ENCODE measurements at places on chromosomes 5 and 9.

- DNase-seq: peak; percentile 88
Measured at GRCh38 chr5:1505506-1506241, 18.1 kb downstream of the LPCAT1 start.

DNA sequence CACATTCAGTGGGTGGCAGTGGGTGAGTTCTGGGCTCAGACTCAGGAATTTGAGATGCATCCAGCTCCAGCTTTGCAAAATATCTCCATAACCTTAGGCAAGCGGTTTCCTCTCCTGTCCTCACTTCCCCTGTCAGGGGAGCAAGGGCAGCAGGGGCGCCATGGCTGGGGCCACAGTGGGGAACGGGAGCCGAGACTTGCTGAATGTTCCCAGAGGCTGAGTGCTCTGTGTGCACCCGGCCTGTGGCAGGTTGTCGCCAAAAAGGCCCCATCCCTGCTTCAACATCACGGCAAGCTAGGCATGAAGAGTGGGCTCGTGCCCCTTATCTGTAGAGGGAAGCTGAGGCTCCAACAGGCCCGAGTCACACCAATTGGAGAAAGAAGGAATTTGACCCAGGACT is 268.8 kb downstream of the NSG2 start:
- no peak for DNase-seq

DNA sequence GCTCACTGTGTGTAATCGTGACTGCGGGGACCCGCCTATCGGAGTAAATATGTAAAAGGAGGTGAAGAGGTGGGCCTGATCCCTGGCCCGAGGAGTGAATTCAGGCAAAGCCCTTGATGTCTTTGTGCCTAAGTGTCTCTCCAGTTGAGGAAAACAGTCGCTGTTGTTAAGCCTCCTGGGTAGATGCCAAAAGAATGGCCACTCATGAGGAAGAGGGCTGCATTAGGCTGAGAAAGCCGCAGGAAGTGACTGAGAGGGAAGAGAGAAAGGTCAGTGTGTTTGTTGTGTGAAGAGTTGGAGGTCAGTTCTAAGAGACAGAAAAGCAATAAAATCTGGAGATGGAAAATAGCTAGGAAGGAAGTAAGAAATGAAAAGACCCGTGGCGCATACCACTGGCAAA is 35.8 kb upstream of the PIP5K1B start:
- DNase-seq: no peak

DNA sequence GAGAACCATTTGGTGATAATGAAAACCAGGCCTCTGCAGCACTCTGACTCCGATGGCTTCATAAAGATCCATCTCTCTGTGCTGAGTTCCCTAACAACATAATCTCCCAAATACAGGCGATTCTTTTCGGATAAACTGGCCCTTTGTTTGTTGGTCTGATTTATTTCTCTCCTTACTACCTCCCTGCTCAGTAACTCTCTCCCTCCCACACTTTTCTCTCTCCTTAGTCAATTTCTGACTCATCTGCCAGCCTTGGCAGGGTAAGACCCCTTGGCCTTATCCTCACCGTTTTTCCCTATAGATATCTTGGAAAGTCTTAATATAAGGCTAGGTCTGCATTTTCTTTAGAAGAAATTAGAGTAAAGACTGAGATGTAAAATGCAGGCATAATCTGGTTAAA is 128.7 kb downstream of the BRINP1 start:
- no peak for DNase-seq

DNA sequence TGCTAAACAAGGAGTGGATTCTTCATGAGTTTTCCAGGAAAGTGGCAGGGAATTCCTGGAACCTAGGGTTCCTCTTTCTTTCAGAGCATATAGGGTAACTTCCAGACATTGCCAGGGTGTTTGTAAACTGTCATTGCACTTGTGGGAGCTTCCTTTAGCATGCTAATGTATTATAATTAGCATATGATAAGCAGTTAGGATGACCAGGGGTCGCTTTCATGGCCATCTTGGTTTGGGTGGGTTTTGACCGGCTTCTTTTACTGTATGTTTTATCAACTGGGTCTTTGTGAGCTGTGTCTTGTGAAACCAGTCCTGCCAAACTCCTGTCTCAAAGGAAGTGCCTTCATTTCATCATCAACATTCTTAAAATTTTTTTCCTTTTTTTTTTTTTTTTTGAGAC is 11.9 kb upstream of the MELK start:
- no peak for DNase-seq

- no peak for DNase-seq
Measured at GRCh38 chr5:54728588-54728915, 211.0 kb downstream of the SNX18 start.

DNA sequence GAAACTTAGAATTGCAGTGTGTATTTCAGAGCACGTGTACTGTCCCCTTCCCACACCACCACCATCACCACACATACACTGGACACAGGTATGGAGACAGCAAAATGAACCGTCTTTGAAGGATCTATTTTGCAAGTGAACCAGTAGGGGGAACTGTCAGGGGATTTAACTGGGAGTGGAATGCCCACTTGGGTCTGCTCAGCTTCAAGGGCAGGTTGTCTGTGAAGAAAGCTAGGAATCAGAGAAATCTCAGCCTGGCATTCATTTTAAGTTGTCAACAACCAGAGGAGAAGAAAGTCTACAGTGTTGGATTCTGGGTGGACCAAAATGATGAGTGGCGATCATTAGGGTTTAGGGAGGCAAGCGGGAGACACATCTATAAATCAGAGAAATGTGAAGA is 147.0 kb downstream of the DCP2 start:
- DNase-seq: no peak

- no peak for DNase-seq
Measured at GRCh38 chr5:86918246-86918645, 300.5 kb downstream of the COX7C start.

DNA sequence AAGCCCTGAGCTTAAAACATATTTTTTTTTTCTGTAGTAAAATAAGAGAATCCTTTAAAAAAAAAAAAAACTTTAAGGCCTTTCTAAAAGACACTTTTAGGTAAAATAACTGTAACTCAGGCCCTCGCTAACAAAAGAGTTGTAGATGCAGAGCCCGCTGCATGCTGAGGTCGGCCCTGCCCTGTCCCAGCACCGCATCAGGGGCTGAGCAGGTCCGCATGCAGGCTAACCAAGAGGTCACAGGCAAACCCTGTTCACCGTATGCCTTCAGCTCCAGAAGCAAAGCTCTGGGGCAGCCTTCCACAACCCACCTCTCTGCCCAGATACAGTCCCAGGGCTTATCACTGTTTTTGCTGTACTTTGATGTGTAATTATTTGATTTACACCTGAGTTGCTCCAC is 216.1 kb downstream of the GNA14 start:
- no peak for DNase-seq

DNA sequence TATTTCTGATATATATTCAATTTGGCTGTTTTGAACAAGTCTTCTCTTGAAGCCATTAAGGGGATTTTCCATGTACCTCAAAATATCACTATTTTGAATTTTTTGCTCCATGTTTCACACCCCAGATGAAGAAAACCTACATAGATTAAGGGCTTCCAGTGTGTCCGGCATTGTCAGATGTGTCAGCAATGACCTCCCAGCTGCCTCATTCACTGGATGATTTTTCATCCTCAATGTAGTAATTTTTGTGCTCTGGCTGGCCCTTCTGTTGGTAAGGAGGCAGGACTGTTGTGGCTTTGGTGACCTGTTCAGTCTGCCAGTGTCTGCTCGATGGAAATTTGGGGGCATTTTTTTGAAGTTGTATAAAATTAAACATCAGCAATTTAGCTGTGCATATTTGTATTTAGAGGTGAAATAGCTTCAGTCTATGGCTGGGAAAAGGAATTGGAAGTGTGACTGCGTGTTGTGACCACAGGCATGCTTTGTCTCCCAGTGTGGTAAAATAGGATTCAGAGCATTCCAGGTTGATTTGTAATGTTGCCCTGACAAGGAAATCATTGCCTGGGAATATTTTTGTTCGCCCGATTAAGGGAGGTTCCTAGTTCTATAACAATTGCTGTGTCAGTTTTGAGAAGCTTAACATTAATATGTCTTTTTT is 312.4 kb downstream of the ARHGEF28 start:
- no peak for DNase-seq

DNA sequence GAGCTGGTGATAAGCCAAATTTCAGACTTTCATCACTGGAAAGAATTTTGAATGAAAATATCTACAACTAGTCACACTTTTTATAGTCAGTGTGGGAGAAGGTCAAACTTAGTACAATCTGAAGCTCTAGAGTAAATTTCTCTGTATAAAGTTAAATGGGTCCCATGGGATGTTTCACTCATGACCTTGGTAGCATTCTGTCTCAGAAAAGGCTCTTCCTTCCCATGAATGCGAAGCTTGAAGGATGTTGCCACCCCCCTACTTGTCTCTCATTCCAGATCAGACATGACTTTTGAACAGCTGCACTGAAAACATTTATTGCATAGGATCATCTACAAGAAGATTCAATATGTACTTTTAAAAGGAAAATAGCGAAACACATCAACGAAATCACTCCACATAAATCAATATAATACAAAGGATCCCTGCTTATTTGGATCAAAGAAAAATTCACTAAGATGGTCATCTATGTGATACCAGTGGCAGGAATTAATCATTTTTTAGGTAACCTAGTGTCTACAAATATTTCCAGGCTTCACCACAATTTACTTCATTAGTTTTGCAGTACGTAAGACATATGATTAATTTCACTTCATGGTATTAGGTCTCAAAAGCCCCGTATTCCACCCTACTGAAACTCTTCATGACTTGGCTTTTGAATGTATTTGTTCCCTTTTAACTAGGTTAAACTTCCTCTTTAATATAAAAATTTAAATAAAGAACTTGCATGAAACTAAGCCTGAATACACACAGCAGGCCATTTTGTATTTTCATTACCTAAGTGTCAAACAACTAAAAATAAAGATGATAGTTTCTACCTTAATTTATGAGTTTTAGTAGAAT is 4.4 kb downstream of the ST8SIA4 start:
- no peak for DNase-seq

DNA sequence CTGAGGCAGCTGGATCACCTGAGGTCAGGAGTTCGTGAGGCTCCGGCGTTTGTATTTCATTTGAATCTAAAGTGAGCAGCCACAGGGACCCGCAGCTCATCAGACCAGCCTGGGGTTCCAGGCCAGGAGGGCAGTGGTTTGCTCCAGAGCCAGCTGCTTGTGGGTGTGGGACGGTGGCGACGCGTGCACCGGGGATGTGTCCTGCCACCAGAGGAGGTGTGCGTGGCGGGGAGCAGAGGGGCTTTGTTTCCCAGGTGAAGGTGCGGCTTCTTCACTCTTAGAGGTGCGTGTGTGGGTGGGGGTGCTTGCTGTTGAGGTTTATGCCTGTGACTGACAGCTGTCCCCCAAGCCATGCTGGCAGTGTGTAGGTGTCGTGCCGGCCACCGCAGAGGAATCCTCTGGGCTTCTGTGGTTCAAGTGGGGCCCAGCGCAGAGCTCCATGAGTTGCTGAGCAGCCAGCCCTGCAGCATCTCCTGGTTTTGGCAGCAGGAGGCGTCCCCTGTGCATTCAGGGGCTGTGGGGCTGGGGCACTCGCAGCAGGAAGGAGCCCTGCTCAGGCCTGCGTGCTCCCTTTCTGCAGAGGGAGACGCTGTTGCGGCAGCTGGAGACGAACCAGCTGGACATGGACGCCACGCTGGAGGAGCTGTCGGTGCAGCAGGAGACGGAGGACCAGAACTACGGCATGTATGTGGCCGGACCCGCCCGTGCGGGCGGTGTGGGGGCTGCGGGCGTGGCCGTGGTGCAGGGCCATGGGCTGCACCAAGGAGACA is 6.9 kb upstream of the AJM1 start:
- DNase-seq: no peak

GRCh38 chr5:158691631-158692255 is 408.0 kb downstream of the EBF1 start:
- DNase-seq: no peak

GRCh38 chr9:100411472-100412283 is 15.3 kb upstream of the MSANTD3 start:
- peak; percentile 99 for DNase-seq

GRCh38 chr9:116420993-116421538 is 266.0 kb upstream of the TRIM32 start:
- no peak for DNase-seq

GRCh38 chr9:97854696-97855485 is 1.9 kb downstream of the FOXE1 start:
- DNase-seq: no peak

DNA sequence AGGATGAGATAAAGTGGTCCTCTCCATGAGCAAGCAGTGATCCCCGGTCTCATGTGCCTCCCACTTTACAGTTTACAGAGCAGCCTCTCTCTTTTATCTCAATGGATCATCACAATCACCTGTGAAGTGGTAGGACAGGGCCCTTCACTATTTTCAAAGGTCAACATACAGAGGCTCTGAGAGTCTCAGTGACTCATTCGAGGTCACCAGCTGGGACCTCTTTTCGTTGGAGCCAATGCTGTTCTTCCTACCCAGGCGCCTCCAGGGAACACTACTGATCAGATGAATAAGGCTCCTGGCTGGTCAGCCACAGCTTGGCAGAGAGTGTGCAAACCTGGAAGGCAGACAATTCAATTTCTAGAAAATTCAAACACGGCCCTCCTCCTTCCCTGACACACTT is 16.6 kb downstream of the GGTA1 start:
- no peak for DNase-seq

GRCh38 chr5:10501554-10502075 is 59.9 kb downstream of the ROPN1L start:
- DNase-seq: no peak

DNA sequence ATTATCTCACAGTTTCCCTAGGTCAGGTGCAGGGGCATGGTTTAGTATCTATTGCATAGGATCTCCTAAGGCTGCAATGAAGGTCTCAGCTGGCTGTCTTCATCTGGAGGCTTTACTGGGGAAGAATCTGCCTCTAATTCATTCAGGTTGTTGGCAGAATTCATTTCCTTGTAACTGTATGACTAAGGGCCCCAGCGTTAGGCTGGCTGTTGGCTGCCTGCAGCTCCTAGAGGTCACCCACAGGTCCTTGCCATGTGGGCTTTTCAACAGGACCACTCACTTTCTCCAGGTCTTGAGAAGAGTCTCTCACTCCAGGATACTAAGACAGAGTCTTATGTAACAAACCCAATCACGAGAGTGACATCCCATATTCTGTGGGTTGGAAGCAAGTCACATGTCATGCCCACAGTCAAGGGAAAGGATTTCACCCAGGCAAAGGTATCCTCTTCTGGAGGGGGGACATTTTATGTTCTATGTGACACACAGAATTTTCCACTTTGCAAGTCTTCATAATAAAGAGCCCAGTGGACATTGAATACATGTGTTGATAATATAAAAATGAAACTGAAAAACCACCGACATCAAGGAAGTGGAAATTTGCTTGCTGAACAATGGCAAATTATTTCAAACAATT is 38.2 kb downstream of the HMHB1 start:
- no peak for DNase-seq

GRCh38 chr9:81560851-81561732 is 128.3 kb downstream of the TLE1 start:
- no peak for DNase-seq
